ENCODE measurements at places on chromosomes 4 and X.

DNA sequence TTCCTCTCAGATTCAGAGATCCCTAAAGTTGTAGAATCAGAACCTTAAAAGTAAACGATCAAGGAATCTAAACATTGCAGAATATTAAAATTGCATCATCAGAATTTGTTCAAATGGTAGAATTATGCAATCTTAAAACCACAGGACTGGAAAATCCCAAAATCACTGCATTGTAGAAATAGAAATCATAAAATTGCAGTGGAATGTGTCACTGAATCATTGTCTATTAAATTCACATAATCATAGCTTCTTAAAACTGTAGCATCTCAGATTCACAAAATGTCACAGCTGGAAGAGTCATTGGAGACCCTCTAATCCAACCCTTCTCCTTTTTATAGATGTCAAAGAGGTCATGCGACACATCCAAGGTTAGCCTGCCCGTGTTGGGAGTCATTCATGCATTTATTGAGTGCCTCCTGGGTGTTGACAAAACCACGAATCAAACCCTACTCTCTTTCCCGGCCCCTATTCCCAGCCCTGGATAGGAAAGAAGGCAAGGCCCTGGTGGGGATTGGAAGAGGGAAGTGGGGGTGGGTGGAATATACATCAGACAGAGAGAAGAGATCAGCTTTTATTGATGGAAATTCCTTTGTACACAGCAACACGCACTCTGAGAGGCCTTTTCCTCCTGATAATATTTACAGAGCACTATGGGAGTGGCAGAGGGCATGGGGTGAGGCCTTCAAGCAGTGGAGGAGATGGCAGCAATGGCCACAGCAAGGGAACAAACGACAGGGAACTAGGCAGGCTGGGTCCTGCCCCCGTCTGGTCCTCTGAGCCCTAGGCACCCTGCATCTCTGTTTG lies 15.4 kb downstream of the IQSEC2 start:
- DNase-seq, result no peak

DNA sequence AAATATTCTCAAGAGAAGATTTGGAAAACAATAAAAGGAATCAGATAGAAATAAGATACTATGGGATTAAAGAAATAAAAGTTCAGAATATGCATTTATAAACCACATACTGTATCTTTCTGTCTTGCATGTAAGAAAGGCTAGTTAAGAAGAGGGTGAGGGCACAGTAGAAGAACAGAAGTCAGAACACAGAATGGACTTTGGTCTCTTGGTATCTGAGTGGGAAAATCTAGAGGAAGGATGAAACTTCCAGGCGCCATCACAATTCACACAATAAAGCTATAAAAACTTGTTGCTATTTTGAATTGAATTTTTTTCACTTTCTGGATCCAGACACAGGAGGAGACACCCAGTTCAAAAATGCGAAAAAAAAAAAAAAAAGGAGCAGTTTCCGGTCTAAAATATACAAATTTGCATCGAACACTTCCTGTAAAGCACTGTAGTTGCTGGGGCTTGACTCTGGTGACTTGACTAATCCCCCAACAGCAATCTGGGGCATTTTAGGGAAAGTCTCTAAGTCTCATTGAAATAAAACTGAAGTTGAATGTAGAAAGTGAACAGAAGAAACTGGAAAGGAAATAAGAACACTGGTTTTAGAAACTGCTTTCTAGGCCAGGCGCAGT lies 8.1 kb upstream of the NAAA start:
- DNase-seq, result no peak

DNA sequence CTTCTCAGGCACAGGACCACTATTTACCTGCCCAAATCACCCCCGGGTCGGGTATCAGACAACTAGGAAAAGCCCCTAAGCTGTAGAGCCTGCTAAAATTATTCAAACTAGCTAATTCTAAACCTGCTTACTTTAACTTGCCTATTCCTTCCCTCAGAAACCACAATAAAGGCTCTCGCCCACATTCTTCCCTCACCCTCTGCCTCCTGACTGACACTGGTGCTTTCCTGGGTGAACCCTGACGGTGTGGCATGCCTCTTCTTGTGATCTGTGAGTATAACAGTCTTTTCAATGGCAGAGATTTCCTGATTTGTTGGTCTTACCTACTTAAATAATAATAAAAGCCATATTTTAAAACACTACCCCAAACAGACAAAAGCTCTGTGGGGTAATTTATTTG lies 242.1 kb upstream of the ZCCHC13 start:
- no peak for DNase-seq

DNA sequence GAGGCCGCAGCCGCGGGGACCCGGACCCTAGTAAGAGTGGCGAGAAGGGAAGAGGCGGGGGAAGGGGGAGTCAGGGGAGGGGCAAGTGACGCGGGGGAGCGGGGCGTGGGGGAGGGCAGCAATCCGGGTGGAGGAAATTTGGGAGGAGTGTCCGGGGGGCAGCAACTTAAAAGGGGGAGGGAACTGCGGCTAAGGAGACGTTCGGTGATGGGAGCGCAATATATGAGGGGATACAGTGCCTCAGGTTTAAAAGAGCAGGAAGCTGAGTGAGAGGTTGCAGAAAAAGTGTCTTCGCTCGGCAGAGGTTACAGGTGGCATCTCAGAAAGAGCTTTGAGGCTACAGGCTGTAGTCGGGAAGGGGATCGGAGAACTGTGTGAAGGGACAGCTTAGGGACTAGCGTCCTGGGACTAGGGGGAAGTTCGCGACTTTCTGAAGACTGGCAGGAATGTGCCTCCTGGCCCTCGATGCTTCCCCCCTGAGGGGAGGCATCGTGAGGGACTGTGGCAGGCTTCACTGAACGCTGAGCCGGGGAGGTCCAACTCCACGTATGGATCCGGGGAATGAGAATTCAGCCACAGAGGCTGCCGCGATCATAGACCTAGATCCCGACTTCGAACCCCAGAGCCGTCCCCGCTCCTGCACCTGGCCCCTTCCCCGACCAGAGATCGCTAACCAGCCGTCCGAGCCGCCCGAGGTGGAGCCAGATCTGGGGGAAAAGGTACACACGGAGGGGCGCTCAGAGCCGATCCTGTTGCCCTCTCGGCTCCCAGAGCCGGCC lies 519 bp downstream of the FOXO4 start:
- DNase-seq, result no peak

GRCh38 chrX:71958281-71958675 lies 47.6 kb downstream of the NHSL2 start:
- no peak for DNase-seq

DNA sequence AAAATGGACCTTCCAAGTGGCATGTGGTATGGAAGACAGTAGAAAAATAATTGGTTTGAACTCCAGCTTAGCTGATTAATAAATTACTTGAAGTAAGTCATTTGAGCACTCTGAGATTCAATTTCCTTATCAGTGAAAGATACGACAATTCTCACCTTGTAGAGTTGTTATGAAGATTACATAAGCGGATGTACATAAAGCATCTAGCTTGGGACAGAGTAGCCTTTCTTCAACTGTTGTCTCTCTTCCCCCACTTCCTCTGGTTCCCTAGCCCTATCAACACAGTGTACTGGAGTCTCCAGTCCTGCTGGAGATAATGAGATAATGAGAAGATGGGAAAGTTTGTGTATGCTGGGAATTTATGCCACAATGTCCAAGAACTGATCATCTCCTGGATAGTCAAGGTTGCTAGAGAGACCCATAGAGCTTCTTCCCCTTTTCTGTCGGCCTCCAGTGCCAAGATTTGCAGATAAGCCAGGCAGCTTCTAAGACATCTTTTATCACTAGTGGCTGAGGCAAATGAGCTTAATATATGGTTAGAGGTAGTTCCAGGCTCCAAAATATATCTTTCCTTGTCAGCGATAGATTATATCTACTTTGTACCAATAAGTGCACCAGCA lies 33.9 kb downstream of the VSIG4 start:
- DNase-seq, result no peak

DNA sequence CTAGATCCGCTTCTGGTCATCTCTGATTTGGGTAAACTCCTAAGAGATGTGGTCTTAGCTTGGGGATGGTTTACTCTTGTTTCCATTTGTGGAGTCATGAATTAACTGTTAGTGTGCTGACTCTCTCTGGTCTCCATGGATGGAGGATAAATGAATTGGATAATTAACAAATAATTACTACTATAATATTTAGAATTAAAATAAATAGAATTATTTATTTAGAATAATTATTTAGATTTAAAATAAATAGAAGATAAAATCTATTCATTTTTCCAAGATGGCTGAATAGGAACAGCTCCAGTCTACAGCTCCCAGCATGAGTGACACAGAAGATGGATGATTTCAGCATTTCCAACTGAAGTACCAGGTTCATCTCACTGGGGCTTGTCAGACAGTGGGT lies 1587.4 kb upstream of the AGA start:
- no peak for DNase-seq

DNA sequence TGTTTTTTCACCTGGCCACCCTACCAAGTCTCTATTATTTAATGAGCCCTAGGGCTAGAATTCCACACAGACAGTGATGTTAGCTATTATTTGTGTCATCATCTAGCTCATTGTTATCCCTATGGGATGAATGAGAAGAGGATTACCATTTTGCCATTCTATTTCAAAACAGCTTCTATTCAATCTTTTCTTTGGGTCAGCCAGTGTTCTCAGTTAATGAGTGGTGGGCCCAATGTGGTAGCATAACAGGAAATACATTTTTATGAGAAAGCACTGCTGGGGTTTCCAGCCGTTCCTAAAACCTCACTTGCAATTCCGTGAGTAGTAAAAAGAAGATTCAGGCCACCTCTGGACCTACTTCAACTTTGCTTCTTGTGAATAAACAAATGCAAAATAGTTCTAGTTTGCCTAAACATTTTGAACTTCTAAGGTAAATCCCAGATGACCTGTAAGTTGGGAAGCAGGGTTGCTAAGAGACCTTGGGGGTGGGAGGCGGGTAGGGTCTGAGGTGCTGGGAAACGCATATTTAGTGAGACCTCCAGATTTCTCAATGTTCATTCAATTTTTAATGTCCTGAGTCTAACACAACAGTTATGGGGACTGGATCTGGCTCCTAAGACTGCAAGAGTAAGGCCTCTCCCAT lies 24.8 kb upstream of the CYP2U1 start:
- no peak for DNase-seq

DNA sequence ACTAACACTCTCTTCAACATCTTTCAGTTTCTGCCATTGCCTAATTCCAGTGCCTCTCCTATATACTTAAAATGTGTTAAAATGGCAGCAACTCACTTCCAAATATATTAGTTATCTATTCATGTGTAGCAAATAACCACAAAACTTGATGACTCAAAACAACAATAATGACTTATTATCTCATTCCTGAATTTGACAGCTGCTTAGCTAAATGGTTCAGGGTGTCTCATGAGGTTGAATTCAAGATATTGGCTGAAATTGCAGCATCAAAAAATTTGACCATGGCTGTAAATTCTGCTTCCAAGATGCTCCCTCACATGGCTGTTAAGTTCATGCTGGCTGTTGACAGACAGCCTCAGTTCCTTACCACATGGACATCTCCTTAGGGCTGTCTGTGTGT lies 25.3 kb downstream of the PITX2 start:
- DNase-seq, result no peak

- no peak for DNase-seq
Observed at GRCh38 chr4:181162676-181163075, 1080.5 kb upstream of the TENM3 start.

- no peak for DNase-seq
Observed at GRCh38 chr4:78061939-78062570, 4.9 kb downstream of the FRAS1 start.

- no peak for DNase-seq
Observed at GRCh38 chr4:37889849-37890800, 759 bp upstream of the TBC1D1 start.

GRCh38 chr4:66055999-66056398 lies 385.7 kb upstream of the EPHA5 start:
- no peak for DNase-seq

GRCh38 chrX:95505721-95506120 lies 1178.9 kb upstream of the DIAPH2 start:
- no peak for DNase-seq

DNA sequence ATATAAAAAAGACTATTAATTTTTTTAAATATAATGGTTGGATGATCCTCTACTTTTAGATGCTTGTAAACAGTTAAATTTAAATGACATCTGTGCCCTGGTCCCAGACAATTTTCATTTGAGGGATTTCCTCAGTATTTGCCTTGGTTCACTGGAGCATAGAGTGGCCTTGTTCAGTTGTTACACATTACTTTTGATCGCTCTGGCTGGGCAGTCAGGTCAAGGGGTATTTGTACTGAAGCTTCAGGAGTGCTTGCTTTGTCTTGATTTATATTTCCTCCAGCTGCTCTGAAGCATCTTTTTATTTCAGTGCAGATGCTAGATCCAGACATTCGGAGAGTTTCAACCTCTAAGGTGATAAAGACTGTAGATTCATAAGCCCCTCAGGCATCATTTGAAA lies 50.0 kb downstream of the COMMD8 start:
- no peak for DNase-seq

GRCh38 chrX:12949927-12950656 lies 24.8 kb upstream of the TMSB4X start:
- DNase-seq, result no peak

DNA sequence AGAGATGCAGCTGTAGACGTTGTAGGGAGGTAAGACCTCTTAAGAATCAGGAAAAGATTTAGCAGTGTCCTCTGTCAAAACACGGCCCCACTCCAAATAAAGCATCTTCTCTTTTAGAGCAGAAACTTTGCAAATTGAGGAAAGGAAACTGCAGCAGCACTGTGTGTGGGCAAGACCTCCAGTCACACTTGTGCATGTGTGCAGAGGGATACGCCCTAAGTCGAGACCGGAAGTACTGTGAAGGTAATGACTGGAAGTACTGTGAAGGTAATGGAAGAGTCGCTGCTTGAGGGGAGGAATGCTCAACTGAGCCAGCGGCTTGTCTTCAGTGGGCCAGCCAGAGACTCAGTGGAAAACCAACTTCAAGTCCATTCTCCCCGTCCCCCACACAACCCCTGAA lies 46.5 kb downstream of the EGF start:
- DNase-seq, result no peak

GRCh38 chr4:123449780-123450179 lies 53.2 kb downstream of the SPRY1 start:
- no peak for DNase-seq

DNA sequence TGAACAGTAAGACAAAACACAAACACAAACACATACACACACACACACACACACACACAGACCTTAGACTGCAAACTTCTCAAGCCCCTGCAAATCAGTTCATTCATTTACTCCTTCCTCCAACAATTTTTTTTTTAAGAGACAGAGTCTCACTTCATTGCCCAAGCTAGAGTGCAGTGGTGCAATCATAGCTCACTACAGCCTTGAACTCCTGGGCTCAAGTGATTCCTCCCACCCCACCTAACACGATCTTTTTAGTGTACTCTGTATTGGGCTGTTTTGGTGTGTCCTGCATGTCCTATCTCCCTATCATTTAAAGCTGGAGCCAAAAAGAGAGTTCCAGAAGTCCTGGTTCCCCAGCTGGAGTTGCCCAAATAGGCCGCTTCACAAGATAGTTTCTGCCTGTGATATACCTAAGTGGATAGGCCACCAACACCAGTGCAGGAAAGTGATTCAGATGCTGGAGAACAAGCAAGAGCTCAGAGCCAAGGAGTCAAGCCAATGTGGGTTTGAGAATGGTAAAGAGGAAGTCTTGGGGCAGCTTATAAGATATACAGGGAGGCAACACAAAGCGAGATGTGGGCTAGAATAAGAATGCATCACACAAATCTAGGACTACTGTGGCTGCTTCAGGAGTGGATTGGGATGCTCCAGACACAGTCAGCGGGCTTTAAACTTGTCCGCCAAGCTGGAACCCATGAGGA lies 85.4 kb upstream of the RAPGEF2 start:
- no peak for DNase-seq

- DNase-seq, result peak; percentile 64
Observed at GRCh38 chrX:119686087-119686691, 6.8 kb downstream of the SEPTIN6 start.

GRCh38 chr4:128298146-128298758 lies 10.6 kb upstream of the PGRMC2 start:
- no peak for DNase-seq

- DNase-seq, result no peak
Observed at GRCh38 chr4:176320976-176321361, 1.2 kb downstream of the SPCS3 start.

Data from left forelimb (tissue), 1 donor.